ENCODE measurements at places on chromosomes 5 and 9.

DNA sequence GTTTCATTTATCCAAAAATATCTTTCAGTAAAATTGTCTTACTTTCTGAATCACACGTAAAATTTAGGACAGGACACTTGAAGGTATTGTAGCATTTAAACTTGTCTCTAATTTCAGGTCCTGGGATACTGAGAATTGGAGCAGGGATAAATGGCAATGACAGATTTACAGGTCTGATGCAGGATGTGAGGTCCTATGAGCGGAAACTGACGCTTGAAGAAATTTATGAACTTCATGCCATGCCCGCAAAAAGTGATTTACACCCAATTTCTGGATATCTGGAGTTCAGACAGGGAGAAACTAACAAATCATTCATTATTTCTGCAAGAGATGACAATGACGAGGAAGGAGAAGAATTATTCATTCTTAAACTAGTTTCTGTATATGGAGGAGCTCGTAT is 99.2 kb downstream of the ADGRV1 start:
- no peak for DNase-seq

- DNase-seq, result peak; percentile 38
Observed at GRCh38 chr5:135032999-135033861, 798 bp downstream of the PITX1 start.

GRCh38 chr5:170636206-170636605 is 132.4 kb downstream of the KCNIP1 start:
- DNase-seq, result no peak

DNA sequence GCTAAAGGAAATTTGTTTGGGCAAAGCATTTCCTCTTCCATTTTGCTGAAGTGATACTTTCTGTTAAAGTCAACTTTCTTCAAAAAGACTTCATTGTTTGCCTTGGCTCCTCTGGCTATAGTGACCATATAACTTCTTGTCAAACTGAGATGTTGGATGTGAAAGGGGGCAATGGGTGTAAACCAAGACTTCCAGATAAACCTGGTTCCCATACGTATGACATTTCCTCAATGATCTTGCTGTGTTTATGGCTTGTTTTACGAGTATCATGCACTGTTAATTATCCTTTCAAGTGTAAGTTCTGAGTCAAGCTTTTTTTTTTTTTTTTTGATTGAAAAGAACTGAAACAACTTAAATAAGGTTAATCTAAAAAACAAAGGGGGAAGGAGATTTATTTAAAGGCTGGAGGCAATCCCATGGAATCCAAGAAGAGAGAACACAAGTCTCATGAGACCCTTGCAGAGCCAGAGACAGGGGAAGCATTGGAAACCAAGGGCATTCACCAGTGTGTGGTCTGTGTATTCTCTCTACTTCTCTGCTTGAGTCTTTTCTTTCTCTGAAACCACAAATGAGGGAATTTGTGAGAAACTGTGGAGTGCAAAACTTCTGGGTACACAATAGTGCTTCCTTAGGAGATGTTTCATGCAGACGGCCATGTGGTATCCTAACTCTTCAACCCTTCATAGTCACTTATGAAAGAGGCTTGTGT is 335.3 kb downstream of the RAB3C start:
- DNase-seq, result no peak

- no peak for DNase-seq
Observed at GRCh38 chr5:61775901-61776300, 443.8 kb downstream of the ZSWIM6 start.

DNA sequence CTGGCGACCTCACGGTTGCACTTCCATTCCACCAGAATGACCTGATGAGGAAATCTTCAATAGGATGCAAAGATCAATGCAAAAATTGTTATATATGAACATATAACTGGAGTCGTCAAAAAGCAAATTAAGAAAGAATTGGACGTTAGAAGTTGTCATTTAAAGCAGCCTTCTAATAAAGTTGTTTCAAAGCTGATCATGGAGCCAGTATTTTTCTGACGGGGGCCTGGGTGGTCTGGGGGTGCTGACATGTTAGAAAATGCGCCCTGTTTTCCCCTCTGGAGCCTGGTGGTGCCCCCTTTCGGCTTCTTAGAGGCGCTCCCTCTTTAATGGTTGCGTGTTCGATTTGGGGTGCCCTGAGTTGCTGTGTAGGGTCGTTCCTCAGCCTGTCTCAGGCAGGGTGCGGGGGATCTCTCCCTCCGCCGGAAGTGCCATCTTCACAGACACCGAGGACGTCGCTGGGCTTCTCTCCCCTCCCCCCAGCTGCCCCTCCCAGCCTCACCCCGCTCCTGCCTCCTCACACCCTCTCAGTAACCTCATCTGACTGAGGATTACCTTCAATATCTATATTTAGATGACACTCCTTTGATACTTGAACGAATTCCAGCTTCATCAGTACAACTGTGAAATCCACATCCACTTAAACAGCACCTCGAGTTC is 18.3 kb downstream of the PTGES2 start:
- no peak for DNase-seq

- DNase-seq, result no peak
Observed at GRCh38 chr5:181261320-181262049, 542 bp upstream of the TRIM52 start.

Measured in NCI-H524 (cell line).